Astrocyte (in vitro differentiated cells and primary cell): ENCODE measurements at places on chromosomes 7 and 10. TPM values are rescaled to one million over a fixed set of nuclear protein-coding genes. Genes with fewer than 3 reads are reported as not detected.

Gene MET
- total RNA-seq, result 7.9 and 8.2 TPM in 2 replicates

Gene HOXA11
- total RNA-seq, result not detected in 2 replicates

Gene UBTD1
- total RNA-seq, result 73.1 and 81.9 TPM in 2 replicates

Gene HMX2
- total RNA-seq, result not detected in 2 replicates
